ENCODE measurements at places on chromosomes 12 and 14.

- no peak for DNase-seq
Observed at GRCh38 chr14:70268760-70269159, 80.0 kb upstream of the SLC8A3 start.

GRCh38 chr14:98906123-98906995 is 365.6 kb downstream of the BCL11B start:
- DNase-seq: no peak

GRCh38 chr14:58367296-58367695 is 28.4 kb upstream of the TOMM20L start:
- no peak for DNase-seq

- no peak for DNase-seq
Observed at GRCh38 chr14:80762641-80763228, 178.8 kb downstream of the CEP128 start.

- DNase-seq: no peak
Observed at GRCh38 chr14:64704743-64705380, 638 bp downstream of the PLEKHG3 start.

- DNase-seq: no peak
Observed at GRCh38 chr12:132238488-132238854, 90.9 kb downstream of the GALNT9 start.

DNA sequence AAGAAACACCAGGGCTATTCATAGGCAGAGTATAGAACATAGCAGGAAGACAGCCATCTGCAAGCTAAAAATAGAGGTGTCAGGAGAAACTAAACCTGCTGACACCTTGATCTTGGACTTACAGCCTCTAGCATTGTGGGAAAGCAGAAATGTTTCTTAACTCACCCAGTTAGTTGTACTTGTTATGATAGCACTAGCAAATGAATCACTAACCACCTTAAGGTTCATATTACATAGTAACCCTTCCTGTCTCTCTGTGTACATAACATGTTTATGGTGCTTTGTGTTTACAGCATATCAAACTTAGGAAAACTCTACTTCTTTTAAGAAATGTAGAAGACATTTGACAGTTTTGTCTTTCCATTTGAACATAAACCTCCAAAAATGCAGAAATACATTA is 1031.3 kb downstream of the FSCB start:
- DNase-seq: no peak

DNA sequence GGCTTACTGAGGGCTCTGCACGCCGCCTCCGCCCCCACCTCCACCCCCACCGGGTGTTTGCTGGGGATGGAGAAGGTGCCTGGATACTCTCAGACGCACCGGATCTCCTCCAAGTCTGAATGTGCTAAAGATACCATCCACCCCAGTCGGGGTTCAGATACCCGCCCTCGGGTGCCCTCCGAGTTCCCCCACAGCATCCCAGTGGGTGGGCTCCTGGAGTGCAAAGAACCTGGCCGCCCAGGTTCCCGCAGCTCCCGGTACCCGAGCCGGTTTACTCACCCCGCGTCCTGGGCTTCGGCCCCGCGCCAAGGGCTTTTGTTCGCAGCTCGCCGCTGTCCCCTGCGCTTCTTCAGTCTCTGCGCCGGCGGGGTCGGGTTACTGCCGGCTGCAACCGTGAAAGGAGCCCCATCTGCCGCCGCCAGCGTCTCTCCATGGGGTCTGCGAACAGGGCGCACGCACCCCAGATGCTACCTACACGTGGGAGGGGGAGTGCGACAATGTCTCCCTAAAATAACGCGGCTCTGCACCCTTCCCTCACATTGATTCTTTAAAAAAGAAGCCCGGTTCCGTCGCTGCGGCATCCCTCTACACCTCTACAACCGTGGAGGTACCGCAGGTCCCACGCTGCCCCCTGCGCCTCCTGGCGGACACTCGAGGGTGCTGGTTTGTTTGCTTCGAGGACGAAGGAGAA is at the start of gene CCDC177:
CCDC177 (minus strand) TSS at position 609 of the 691 bp plus-strand sequence. CDS start 1,249 bp downstream, outside the sequence.
- peak; percentile 68 for DNase-seq

DNA sequence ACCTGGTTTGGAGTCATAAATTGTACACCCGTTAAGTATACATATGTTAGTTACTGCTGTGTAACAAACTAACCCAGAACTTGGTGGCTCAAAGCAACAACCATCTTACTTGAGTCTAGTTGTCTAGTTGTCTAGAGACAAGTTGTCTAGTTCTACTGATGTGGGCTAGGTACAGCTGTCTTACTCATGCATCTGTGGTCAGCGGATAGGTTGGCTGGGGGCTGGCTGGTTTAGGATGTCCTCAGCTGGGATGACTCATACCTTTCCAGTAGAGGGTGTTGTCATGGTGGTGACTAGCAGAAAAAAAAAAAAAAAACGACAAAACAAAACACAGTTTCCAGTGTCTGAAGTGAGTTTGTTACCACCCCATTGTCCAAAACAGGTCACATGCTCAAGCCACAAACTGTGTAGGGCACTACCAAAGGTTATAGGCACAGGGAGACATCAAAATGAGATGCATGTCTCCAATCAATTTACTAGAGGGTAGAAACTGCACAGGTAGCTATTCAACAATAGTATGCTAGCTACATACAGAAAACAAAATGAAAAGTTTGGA is 680.3 kb downstream of the MED13L start:
- no peak for DNase-seq

DNA sequence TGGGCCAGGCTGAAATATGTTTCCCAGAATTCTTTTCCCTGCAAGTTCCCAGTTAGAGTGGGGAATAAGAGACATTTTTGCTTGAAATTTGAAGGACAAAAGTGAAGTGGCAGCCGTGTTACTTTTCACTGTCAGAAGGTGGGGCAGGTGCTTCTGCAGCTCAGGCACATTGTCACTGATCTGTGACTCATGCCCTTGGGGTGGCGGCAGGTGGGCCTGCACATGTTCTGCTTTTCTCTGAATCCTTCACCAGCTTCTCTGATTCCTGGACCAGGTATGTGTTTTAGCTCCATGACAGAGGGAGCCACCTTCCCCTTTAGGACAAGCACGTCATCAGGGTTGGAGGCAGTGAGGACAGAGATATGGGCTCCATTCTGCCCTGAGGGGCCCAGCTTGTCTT is 11.7 kb upstream of the KCNA5 start:
- DNase-seq: no peak

DNA sequence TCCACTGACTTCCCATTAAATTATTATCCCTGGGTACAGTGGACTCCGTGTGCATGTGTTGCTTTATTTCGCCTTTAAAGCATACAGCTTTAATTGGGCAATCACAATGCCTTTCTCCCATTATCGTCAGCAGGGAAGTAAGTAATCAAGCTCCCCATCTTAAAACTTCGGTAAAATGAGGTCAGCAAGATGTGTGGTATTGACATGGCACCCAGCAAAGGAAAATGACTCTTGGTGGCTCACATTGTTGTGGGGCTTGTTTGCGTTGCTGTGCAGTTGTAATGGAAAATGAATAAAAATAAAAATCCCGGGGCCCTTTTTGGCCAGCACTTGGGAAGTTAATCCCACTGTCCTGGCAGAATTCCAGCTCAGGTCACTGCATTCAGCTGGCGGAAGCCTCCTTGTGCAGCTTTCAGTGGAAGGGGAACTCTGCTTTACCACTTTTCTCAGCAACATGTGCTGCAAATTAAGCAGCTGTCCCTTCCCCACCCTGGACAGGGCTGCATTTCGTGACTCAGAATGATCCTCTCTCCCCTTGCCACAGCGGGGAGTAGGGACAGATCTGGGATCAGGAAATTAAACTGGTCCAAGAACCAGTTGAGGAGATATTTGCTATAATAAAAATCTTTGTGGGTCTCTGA is 13.9 kb upstream of the ATP2A2 start:
- no peak for DNase-seq

DNA sequence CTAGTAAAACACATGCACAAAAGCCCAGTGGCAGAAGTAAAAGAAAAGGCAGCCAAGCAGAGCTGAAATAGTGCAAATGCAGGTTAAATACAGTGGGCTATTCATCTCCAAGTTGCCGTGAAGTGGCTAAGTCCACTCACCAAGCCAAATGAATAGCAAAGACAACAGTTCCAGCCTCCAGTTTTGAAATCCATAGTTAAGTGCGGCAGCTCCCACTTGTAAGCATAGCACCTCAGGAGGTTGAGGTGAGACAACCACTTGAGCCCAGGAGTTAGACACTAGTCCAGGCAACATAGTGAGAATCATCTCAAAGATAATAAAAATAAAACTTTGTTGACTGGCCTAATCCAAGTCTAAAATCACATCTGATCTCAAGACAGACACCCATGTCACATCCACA is 9.8 kb upstream of the PHLDA1 start:
- DNase-seq: no peak

- no peak for DNase-seq
Observed at GRCh38 chr14:35419429-35419841, 14.9 kb upstream of the NFKBIA start.

DNA sequence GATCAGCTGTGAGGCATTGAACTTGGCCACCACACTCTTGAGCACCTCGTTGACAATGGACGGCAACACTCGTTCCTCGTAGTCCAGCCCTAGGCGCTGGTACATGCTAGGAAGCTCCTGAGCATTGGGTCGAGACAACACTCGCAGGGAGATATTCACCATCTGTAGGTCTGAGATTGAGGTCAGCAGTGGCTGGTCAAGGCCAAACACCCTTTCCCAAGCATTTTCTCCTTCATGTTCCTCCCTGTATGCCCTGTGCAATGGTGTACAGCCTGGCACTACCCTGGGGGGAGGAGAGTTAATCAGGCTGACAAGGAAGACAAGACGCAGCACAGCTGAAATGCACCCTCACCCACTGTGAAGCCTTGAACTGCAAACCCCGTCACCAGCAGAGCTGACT is 2.0 kb downstream of the PHB2 start:
- DNase-seq: no peak

- no peak for DNase-seq
Observed at GRCh38 chr14:79971330-79971729, 240.0 kb downstream of the DIO2 start.

DNA sequence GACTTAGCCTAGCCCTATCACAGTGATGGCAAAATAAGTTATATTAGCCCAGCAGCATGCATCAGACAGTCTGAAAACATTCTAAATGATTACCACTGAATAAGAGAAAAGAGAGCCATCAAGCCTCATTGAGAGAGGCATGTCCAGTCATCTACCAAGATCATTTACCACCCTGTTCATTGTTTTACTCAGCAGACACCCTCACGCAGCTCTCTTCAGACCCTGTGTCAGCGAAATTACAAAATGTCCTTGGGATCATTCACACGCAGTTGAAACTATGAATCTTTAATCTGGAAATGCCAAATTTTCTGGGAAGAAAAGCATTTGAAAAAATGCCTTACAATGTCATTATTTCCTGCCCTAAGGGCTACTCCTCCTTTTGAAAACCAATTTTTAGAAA is 89.5 kb downstream of the PTPRO start:
- DNase-seq: no peak

DNA sequence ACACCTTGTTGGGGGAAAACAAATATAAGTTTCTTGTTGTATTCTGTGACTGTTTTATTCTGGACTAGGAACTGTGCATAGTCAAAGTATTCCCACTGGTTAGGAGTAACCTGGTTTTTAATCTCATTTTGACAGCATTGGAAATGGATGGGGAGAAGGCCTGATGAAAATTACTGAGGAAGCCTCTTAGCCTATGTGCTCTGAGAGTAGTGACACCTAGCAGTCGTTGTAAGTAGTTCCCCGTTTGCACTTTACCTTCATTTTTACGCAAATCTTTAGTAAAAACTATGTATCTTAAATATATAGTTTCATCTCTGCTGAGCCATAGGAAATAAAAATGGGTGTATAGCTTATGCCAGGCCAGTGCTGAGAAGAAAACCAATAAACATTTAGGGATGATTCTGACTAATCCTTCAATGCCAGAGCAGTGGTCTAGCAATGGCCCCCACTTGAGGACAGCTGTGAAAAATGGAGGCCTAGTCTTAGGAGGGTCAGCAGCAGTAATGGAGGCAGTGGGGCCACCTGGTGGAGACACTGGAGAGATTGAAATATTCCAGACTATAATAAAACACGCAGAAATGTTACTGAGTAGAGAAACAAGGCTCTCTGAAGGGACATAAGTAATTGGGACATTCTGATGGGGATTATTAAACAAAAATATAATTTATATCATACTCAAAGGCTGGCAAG is 133.2 kb upstream of the NOVA1 start:
- no peak for DNase-seq

- no peak for DNase-seq
Observed at GRCh38 chr12:110560946-110561345, 22.2 kb downstream of the PPTC7 start.

GRCh38 chr12:112167031-112167461 is 41.7 kb downstream of the TRAFD1 start:
- no peak for DNase-seq

DNA sequence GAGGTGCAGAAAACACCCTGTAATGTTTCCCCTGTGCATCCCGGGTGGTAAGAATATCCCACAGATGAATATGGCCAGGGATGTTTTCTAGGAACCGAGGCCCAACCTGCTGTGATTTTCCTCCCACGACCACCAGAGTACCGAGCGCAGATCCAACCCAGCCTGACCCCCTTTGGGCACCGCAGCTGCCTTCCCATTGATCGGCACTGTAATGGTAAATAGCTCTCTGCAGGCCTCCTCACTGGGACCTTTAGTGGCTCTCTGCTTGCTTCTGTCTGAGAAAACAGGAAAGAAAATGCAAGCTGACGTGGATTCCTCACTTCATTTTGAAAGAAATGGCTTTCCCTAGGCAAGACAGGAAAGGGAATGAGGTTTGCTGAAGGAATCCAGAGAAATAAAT is 2.4 kb upstream of the RAB15 start:
- no peak for DNase-seq

Data from CD4-positive, alpha-beta T cell treated with Interleukin-21 for 1 hour (primary cell).